ENCODE measurements at places on chromosomes 5 and 9.

- no peak for DNase-seq
These were observed 19.1 kb upstream of the FRMD3 start for GRCh38 chr9:83557317-83557716.

- no peak for DNase-seq
These were observed 39.2 kb upstream of the ACO1 start for GRCh38 chr9:32345243-32345642.

DNA sequence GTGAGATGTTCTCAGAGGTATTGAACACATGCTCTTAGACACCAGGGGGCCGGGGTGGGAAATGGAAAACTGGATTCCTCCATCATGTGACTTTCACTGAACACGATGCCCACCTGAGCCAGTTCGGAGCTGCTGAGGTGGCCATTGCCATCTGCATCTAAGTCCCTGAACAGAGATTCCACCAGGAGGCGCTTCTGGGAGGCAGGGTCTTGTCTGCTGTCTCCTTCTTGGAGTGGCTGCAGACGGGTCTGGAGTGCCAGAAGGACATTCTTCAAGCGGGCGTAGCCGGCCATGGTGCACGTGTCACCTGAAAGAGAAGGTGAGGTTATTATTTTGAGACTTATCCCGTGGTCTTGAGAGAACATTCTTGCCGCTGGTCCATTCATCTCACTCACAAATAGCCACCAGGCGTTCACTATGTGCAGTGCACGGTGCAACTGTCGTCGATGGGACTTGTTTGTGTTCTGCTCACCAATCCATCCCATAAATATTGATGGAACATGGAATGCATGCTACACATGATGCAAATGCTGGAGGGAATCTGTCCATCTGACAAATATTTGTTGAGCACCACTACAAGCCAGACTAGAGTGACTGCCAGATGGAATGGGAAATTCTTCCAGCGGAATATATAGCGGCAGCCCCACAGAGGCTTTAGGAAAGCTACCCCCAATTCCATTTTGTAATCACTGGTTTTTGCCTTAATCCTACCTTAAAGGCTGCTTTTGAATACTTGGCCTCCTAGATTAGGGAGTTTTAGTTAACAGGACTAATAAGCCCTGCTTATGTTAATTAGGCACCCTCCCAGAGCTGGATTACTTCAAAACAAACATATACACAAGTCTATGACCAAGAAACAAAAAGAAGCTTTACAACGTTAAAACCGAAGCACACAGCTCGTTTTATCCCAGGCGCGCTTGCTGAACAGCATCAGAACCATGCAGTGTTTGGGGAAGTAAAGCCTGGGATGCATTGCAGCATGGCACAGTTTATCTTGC is 264.8 kb downstream of the HSPA4 start:
- DNase-seq: no peak

DNA sequence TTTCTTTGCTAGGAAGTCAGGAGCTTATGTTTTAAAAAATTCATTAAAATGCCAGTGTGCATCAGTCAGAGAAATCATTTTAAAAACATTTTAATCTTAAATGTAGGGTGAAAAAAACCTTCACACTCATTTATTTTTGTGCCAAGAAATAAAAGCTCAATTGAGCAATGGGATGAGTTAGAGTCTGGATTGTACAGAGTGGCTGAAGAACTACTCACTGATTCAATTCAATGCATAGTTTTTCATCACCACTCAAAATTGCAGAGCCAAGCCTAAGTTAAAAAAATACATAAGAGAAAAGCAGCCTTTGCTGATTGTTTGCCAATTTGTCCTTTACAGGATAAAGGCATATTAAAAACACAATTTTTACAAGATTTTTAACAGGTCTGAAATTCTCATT is 168.2 kb upstream of the DMRTA1 start:
- DNase-seq: no peak

- DNase-seq: no peak
These were observed 18.8 kb downstream of the BICD2 start for GRCh38 chr9:92745881-92746280.

- DNase-seq: no peak
These were observed 347.3 kb downstream of the CDH12 start for GRCh38 chr5:22505891-22506290.
